Left renal pelvis (tissue), 4 donors: ENCODE measurements at places on chromosomes 12 and 14. TPM values are rescaled to one million over a fixed set of nuclear protein-coding genes. Genes with fewer than 3 reads are reported as not detected.

- no peak for DNase-seq
Measured at GRCh38 chr12:77387671-77388070, 322.3 kb upstream of the E2F7 start.

GRCh38 chr14:72868500-72868899, 25.4 kb downstream of the DPF3 start:
- no peak for DNase-seq

DNA sequence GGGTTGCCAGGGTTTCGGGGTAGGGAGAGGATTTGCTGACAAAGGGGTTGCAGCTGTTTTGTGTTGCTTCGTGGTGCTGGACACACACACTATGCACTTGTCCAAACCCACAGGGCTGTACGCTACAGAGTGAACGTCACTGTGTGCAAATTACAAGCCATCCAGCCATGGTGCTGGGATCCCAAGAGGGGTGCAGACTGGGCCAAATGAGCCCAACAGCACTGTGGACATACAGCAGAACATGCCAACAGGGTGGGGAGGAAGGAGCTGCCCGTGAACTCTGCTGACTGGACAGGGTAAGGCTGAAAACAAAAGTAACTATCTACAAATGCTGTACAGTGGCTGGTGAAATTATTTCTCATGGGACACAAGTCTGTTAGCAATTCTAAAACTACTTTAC, 25.2 kb downstream of the POLE start:
- DNase-seq, result no peak

ATP5F1B gene
- polyA plus RNA-seq, result 1,155 TPM

DNA sequence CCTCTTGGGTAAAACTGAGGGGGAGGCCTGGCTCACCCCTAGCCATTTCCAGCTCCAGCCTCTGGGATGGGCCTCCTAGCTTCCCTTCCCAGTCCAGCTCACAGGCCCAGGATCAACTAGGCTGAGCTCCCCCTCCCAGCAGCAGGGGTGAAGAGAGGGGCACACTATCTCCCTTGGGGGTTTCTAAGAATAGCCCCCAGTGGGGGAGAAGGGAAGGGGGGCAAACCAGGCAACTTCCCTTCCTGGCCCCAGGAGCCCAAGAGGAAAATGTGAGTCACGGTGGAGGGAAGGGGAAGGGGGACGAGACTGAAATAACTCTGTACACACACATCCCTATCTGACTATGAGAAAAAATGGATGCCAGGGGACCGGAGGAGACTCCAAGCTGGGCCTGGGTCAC, 9.0 kb downstream of the ADCY6 start:
- no peak for DNase-seq

DAO gene
- 0.33 TPM for polyA plus RNA-seq

GAS2L3 gene
- polyA plus RNA-seq, result 18.0 TPM

STAC3 gene
- 2.2 TPM for polyA plus RNA-seq

TAS2R42 gene
- not detected for polyA plus RNA-seq

- DNase-seq, result no peak
Measured at GRCh38 chr14:50985859-50986331, 41.6 kb upstream of the PYGL start.

- DNase-seq, result no peak
Measured at GRCh38 chr14:104094056-104094708, 8.7 kb downstream of the ASPG start.

DNA sequence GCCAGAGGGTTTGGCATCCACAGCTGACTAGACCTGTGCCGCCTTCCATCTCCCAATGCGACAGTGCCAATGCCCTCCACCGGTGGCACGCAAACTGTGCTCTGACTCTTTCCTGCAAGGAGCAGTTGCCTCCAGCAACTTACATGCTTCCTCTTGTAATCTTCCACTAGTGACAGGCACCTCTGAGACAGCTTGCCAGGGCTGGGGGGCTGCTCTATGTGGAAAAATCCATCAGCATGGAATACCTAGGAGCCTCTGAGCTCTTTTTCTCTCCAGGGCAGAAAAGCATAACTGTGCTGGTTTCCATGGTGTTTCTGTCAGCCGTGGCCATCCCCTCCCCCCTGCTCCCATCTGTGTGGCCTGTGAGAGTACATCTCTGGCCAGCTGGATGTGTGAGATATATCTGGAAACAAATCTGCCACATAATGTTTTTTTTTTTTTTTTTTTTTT, 110.6 kb downstream of the MYRFL start:
- no peak for DNase-seq

GRCh38 chr14:101360054-101360911, 201.0 kb upstream of the DIO3 start:
- DNase-seq, result no peak

CCDC196 gene
- polyA plus RNA-seq, result not detected

GRCh38 chr14:100723830-100724437, 2.8 kb upstream of the DLK1 start:
- DNase-seq, result no peak

ATL1 gene
- polyA plus RNA-seq, result 15.3 TPM

MGP gene
- 28.8 TPM for polyA plus RNA-seq

TTC6 gene
- polyA plus RNA-seq, result 0.89 TPM

- DNase-seq, result no peak
Measured at GRCh38 chr12:124191966-124192365, 102.9 kb upstream of the RFLNA start.

APOF gene
- not detected for polyA plus RNA-seq

DNA sequence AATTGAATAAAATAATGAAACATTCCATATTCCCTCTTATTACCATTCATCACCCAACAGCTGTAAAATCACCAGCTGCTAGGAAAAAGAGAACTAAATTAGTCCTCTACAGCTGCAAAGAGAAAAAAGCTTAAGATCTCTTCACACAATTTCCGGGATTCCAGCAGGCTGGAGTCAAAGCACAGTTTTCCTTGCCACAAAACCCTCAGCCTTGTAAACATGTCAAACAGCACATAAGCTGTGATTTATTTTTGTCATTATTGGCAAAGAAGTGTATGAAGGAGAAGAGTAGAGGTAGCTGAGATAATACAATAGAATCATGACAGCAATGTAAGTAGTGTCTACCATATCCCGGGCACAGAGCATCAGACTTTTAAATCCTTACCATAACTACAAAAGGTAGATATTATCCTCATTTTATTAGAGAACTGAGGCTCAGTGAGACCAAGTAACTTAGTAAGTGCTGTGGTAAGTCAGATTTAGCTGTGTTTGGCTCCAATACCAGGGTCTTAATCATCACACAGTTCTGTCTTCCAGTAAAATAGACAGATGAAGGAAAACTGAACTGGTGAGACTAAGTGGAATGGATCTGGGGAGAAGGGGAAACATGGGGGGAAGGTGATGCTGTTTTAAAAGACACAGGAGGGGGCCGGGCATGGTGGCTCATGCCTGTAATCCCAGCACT, 57.3 kb downstream of the NTN4 start:
- peak; percentile 47 for DNase-seq

GRCh38 chr12:41190338-41190737, 2.2 kb downstream of the PDZRN4 start:
- no peak for DNase-seq

AICDA gene
- 0.34 TPM for polyA plus RNA-seq

SOX5 gene
- polyA plus RNA-seq, result 8.4 TPM

BRF1 gene
- 33.9 TPM for polyA plus RNA-seq

- DNase-seq, result no peak
Measured at GRCh38 chr12:27644158-27644845, 51.9 kb upstream of the REP15 start.

DNA sequence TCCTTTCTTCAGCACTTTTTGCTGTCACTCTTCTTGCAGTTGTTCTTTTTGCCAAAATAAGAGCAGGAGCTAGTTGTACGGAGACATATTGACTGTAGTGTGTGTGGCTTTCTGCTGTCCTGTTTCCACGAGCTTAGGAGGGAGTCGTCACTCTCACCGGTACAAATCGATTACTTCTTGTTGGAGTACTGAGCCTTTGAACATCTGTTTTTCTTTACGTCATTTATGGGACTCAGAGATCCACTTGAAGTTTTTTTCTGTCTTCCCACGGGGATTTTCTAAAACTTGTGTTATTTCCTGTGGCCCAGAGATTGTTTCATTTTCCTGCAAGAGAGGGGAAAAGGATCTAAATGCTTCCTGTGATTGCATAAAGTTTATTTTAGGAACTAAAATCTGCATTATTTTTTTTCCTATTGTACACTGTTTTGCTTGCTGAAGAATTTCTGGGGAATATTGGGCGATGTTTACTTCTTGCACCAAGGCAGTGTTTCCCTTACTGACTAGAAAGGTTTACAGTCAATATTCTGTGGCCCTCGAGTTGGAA, 199.8 kb upstream of the ARHGAP5 start:
- no peak for DNase-seq

GRCh38 chr14:104879201-104879982, 14.3 kb downstream of the CEP170B start:
- DNase-seq, result no peak

- DNase-seq, result no peak
Measured at GRCh38 chr12:50187084-50187900, 20.1 kb upstream of the CERS5 start.

CCDC177 gene
- polyA plus RNA-seq, result 0.10 TPM

DNA sequence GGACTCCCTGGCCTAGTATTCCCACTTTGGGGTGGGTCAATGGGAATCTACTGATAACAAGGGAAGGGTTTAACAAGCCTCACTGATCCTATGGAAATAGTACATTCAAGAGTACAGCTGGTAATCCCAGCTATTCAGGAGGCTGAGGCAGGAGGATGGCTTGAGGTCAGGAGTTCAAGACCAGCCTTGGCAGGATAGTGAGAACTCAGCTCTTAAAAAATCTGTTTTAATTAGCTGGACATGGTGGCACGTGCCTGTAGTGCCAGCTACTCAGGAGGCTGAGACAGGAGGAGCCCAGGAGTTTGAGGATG, 4.5 kb downstream of the POMT2 start:
- DNase-seq, result no peak

DNA sequence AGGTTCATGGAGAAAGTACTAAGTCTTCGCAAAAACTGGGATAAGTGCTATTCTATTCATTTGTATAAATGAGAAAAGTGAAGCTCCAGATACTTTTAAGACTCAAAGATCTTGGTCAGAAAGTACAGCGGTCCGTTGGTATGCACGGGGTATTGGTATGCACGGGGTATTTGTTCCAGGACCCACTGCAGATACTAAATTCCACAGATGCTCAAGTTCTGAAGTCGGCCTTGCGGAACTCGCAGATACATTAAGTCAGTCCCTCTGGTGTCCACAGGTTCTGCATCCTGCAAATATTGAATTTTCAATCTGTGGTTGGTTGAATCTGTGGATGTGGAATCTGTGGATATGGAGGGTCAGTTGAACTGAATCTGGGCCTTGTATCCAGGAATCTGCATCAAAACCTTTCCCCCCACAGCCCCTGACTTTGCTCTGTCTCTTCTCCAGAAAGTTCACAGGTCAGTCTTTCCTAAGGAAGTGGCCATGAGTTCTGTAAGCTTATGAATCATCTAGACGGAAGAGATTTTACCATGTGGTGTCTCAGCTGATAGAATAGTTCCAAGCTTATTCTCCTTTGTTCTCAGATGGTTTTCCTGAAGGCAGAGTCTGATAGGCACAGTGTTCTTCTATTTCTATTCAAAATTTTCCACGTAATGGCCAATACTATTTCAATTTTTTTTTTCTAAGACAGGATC, 274.7 kb downstream of the NEDD1 start:
- no peak for DNase-seq

TGM1 gene
- 1.6 TPM for polyA plus RNA-seq

GRCh38 chr12:124510301-124510970, 57.0 kb downstream of the NCOR2 start:
- no peak for DNase-seq

GRCh38 chr14:61578745-61579144, 116.6 kb upstream of the HIF1A start:
- no peak for DNase-seq

DNA sequence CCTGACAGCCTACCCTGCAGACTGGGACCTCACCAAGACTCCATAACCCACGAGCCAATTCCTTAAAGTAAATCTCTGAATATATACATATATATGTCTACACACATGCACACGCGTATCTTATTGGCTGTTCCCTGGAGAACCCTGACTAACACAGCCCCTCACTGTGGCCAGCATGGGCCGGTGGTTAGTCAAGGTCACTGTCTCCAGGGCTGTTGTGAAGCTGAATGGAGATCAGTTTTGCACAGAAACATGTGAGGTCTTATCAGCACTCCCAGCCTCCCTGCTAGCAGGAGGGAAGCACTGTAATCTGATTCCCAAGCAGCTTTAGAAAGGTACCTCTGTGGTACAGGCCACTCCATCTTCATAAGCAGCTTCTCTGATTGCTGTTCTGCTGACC, 46.6 kb upstream of the PLEKHG6 start:
- no peak for DNase-seq

- DNase-seq, result no peak
Measured at GRCh38 chr12:59937148-59937547, 341.3 kb downstream of the SLC16A7 start.

DNA sequence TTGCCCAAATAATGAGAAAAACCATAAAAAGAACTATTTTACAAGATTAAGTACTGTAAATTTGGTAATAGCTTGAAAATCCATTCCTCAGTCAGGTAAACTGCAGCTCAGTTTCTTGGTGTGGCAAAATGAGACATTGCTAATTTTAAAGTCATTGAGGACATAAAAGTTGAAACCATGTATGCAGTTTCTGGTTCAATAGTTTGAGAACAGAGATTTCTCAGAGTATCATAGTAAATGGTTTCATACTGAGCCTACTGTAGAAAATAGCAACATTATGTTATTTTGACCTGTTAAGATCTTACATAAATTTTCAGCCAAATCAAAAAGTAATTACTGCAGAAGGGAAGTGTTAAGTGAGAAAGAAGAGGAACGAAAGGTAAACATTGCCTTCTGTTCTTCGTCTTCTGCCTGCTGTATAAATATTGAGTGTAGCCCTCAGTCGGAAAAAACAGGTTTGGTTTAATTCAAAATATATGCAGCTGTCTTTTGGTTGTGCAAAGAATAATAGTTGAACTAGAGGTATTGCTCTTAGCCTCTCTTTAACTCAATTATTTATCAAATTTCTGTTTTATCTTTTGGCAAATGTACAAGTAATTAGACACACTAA, 119.6 kb downstream of the SYNE2 start:
- DNase-seq, result no peak

GRCh38 chr12:96242597-96242996, 48.4 kb downstream of the ELK3 start:
- no peak for DNase-seq

DNA sequence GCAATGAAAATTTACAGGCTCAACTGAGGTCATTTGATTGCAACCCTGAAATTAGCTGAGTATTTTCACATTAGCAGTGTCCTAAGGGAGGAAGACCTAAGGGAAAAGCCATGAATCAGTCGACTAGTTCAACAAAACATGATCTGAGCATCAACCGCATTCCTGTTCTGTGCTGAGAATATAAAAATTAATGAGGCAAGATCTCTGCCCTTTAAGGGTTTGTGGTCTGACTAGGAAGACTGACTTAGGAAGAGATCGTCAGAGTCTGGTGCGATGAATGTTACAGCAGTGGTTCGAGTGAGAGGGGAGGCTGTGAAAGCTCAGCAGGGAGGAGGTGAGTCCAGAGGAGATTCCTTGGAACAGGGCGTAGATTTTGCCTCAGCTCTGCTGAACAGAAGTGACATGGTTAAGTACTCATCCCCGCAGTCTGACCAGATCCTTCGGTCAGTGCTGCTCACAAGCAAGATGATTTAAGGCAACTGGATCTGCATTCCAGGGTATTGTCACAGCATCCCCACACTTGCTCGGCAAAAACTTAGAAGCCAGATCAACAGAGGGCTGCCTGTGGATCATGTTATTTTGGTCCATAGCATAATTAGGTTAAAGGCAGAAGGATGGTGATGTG, 49.6 kb downstream of the BMAL2 start:
- DNase-seq, result peak; percentile 5

- no peak for DNase-seq
Measured at GRCh38 chr14:93333631-93334103, 831 bp upstream of the BTBD7 start.

NEUROD4 gene
- not detected for polyA plus RNA-seq

SLC25A47 gene
- not detected for polyA plus RNA-seq
